ENCODE measurements at places on chromosomes 16 and 17.

DNA sequence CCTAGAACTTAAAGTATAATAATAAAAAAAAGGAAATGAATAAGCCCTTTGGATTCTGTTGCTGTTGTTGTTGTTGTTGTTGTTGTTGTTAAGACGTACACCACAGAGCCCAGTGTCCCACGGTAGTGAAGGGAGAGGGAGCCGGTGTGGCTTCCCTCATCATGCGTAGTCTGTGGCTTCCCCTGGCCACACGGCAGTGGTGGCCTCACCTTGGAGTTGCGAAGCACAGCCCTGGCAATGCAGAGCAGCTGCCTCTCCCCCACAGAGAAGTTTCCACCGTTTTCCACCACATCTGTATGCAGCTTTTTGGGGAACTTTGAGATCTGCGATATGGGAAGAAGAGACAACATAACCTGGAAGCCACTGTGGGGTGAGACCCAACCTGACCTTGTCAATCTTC is 14.1 kb upstream of the ABCC12 start:
- no peak for DNase-seq

- DNase-seq = no peak
Measured at GRCh38 chr16:65068151-65068740, 53.6 kb downstream of the CDH11 start.

DNA sequence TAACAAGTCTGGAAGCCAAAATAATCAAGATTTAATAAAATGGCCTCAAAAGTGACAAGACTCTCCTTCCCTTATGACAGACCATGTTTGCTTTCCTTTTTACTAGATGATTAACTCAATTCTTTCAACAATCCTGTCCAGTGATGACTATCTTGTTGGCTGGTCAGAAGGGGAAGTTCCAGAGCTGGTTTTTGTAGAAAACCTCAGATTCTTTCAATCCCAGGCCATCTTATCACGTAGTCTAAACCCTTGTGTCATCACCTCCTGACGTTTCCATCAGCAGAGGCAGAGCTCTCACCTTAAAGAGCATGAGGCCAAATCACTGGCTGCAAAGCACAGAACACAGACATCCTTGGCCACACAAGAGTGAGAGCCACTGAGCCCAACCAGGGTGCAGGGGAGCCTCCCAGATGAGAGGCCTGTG is 125.3 kb downstream of the ANKRD11 start:
- DNase-seq = no peak

GRCh38 chr16:72673118-72673517 is 374.8 kb downstream of the ZFHX3 start:
- no peak for DNase-seq

DNA sequence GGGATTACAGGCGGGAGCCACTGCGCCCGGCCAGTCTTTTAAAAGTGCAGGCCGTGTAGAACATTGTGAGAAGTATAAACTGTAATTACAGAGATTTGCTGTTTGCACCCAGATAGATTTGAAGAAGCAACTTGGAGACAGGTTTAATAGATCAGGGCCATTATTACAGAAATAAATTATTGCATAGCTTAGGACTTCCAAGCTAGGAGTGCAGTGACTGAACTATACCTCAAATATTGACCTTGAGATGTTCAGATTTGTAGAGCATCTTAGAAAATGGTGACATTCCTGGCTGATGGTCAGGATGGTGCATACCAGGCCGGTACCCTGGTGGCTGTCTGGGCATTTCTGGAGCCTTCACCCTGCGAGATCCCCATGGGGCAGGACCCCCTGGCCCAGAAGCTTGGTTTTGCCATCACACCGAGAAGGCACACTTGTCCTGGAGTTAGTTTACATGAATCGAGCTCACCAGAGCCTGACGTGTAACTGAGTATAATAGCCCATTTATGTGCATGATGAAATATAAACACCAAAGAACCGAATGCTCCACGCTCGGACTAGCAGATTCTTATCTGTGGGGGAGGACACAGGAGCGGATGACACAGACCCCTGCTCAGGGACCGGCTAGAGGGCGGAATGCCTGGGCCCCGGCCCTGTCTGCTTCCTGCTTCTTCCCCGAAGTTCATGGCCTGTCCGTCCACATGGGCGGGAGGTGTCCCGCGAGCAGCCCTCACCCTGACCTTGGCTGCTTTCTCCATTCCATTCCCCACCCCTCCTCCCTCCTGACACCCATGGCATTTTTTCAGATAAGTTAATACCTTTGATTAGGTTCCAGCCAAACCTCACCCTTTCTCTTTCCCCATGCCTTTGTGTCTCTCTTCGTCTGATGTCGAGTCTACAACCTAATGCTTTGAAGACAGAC is 32.1 kb downstream of the CCDC40 start:
- no peak for DNase-seq

DNA sequence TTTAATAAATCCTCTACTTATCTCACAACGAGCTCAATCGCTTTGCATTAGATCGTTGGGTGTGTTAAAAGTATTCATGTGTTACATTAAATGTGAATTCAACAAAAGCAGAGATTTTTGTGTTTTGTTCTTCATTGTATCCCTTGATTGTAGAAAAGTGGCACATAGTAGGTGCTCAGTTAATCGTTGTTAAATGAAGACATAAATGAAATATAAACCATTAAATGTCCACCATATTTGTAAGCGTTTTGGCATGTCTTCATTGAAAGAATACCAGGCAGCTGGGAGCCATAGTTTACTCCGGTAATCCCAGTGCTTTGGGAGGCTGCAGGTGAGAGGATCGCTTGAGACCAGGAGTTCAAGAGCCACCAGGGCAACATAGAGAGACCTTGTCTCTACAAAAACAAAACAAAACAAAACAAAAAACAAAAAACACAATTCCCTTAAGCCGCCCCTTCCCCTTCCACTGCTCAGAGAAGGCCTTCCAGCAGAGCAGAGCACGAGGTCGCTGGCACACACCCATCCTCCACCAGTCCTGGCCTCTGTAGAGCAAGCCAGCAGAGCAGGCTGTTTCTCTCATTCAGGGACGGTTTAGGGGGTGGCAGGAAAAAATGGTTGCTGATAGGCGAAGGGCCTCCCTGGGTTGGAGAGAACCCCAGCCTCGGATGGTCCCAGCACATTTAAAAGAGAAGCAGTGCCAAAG is 673 bp upstream of the CHD9 start:
- no peak for DNase-seq

DNA sequence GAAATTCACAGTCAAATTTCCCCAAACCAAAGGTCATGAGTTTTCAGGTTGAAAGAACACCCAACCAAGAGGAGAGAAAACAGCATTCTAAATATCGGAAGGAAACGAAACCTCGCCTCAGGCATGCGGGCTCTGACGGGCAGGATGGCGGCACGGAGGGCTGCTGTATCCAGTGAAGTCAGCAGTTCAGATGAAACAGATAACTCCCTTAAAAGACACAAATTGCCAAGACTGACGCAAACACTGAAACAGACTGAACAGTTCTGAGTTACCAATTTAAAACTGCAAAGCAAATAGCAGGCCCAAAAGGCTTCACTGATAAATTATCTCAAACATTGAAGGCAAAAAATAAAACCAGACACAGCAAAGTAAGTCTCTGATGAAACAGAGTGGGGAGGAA is 20.6 kb upstream of the CDH15 start:
- DNase-seq = no peak
